ENCODE measurements at places on chromosomes 3 and 15. TPM values are rescaled to one million over a fixed set of nuclear protein-coding genes. Genes with fewer than 3 reads are reported as not detected.

Gene CHRFAM7A
- total RNA-seq, result 0.69 TPM

Gene SCAMP5
- 0.79 TPM for total RNA-seq

Gene LEKR1
- 0.26 TPM for total RNA-seq

Gene ITIH3
- not detected for total RNA-seq

Gene CCRL2
- 0.16 TPM for total RNA-seq

Gene CPLX3
- under 0.01 TPM for total RNA-seq

Gene CCDC51
- 43.8 TPM for total RNA-seq

Gene IMPG2
- 0.86 TPM for total RNA-seq

Gene ZNF662
- total RNA-seq, result 1.3 TPM

Gene TJP1
- 37.8 TPM for total RNA-seq

Gene ATP13A5
- total RNA-seq, result not detected

Gene BNC1
- 4.3 TPM for total RNA-seq

Gene DLEC1
- 0.09 TPM for total RNA-seq

Gene FGF7
- total RNA-seq, result 393 TPM

Gene MUC20
- total RNA-seq, result 0.60 TPM

Gene ZNF639
- 19.5 TPM for total RNA-seq

Gene DAZL
- total RNA-seq, result not detected

Gene ZNF860
- 0.32 TPM for total RNA-seq

Gene GPD1L
- 13.9 TPM for total RNA-seq

Gene IQCH
- 4.8 TPM for total RNA-seq

Gene KCNMB3
- total RNA-seq, result 0.94 TPM

Gene LMLN
- 9.5 TPM for total RNA-seq

Gene TCF12
- total RNA-seq, result 67.2 TPM

Gene CTXN2
- total RNA-seq, result not detected

Data from bronchial smooth muscle cell (primary cell).